ENCODE measurements at places on chromosomes 2 and 18. TPM values are rescaled to one million over a fixed set of nuclear protein-coding genes. Genes with fewer than 3 reads are reported as not detected.

DNA sequence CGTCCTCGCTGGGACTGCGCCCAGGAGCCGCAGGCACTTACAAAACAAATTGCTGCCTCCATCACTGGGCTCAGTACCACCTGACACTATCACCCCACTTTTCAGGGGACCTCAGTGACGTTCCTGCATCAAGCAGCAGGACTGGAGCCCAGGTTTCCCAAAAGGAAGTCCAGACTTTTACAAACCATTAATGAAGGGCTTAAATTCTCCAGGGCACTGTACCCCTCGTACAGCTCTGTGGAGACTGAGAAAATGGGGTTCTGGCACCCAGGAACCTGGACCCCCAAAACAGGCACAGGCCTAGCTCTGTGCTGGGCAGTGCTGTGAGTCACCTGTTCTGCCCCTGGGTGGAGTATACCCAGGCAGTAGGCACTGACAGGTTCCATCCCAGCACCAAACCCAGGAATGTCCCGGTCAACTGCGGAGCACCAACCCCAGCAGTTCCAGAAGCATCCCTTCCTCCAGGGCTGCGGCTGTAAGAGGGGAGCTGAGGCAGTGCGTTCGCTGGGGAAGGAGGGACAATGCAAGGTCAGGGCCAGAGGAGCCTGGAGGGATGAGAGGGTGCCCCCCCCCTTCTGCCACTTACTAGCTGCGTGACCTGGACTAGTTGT, 24.6 kb upstream of the NOTO start:
- H3K27ac ChIP-seq: no peak overlapping the region
- peaks cover 16% of the 10 kb centered on the region for H3K27me3 ChIP-seq
- peaks cover 16% of the 10 kb centered on the region for H3K4me1 ChIP-seq
- H3K4me3 ChIP-seq: peak overlapping the region; percentile 90

GRCh38 chr2:143192106-143192505, 62.9 kb downstream of the ARHGAP15 start:
- H3K4me3 ChIP-seq: no peak overlapping the region
- DNase-seq: no peak
- no peak overlapping the region for H3K27ac ChIP-seq
- H3K36me3 ChIP-seq: no peaks in the 10 kb centered on the region
- peaks cover 2% of the 10 kb centered on the region for H3K27me3 ChIP-seq
- H3K4me1 ChIP-seq: no peaks in the 10 kb centered on the region

GRCh38 chr2:10954856-10955818, 43.4 kb downstream of the KCNF1 start:
- peaks cover 21% of the 10 kb centered on the region for H3K4me1 ChIP-seq
- peaks cover 20% of the 10 kb centered on the region for H3K27me3 ChIP-seq
- peaks cover 8% of the 10 kb centered on the region for H3K36me3 ChIP-seq

GRCh38 chr2:62348700-62349099, 152.8 kb downstream of the B3GNT2 start:
- no peak for DNase-seq
- H3K27me3 ChIP-seq: peaks cover 9% of the 10 kb centered on the region

GRCh38 chr2:47174733-47175361, 19.7 kb upstream of the STPG4 start:
- peak overlapping the region; percentile 97 for H3K4me3 ChIP-seq
- peaks cover 51% of the 10 kb centered on the region for H3K4me1 ChIP-seq
- H3K36me3 ChIP-seq: peaks cover 59% of the 10 kb centered on the region
- peak; percentile 68 for DNase-seq
- H3K27me3 ChIP-seq: peaks cover 23% of the 10 kb centered on the region

GRCh38 chr2:215536510-215536909, 100.6 kb upstream of the FN1 start:
- peaks cover 22% of the 10 kb centered on the region for H3K36me3 ChIP-seq
- H3K4me1 ChIP-seq: peaks cover 88% of the 10 kb centered on the region
- peak overlapping the region; percentile 75 for H3K27ac ChIP-seq

DNA sequence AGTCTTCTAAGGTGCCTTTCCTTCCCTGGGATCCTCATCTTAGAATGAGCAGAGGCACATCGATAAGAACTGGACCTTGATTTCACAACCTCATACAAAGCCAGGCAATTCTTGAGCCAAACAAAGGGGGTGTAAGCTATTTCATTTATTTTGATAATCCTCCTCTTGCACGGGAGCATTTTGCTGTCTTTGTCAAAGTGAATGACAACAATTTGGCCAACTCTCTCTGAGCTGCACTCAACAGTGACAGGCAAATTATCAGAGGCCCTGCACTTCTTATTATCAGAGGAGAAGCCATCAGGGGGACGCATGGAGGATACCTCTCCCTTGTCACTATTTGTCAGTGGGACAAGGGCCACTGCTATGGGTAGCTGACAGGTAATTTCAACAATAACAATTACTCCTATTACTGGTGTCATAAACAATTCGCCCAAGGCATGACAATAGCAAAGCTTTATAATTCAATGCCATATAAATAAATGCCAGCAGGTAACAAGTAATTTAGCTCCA, 260.4 kb downstream of the MEIS1 start:
- no peak for DNase-seq
- H3K27ac ChIP-seq: no peak overlapping the region
- peaks cover 15% of the 10 kb centered on the region for H3K4me1 ChIP-seq
- no peaks in the 10 kb centered on the region for H3K27me3 ChIP-seq

- DNase-seq: no peak
- H3K27me3 ChIP-seq: peaks cover 44% of the 10 kb centered on the region
- H3K4me1 ChIP-seq: peaks cover 16% of the 10 kb centered on the region
- no peak within 1 kb of the TSS for H3K4me3 ChIP-seq
- H3K27ac ChIP-seq: no peak within 1 kb of the TSS
These were observed at the start of gene CIDEA for GRCh38 chr18:12254136-12254819. Gene CIDEA, plus strand, starts transcription at chr18:12254361. Its CDS starts 23 bp downstream, at chr18:12254384.

- no peak overlapping the region for H3K27ac ChIP-seq
- no peaks in the 10 kb centered on the region for H3K27me3 ChIP-seq
- no peak overlapping the region for H3K4me3 ChIP-seq
- no peaks in the 10 kb centered on the region for H3K4me1 ChIP-seq
- DNase-seq: no peak
These were observed 1709.1 kb upstream of the LRRTM1 start for GRCh38 chr2:82013641-82014040.

DNA sequence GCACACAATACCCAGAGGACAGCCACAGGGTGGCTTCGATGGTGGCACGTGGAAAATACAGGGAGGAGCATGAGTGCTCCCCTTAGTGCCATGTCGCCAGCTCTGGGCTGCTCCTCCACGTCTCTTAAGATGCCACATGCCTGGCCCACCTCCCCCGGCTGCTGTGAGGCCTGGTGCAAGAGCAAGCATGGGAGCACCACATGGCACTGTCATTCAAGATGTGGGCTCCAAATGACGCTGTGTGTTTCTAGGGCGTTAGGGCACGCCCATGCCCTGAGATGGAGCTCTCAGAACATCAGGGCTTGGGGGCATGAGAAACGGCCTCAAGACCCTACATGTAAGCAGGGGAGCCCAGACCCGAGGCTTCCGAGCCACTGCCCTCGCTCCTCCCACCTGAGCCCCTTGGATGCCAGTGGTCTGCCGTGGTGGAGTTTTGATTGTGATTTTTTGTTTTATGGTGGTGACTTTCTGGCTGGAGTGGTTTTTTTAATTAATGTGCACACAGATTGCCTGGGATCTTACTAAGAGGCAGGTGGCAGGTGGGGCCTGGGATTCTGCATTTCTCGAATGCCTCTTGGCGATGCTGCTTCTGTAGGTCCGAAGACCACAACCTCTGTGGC, 239.3 kb downstream of the GBX2 start:
- H3K27me3 ChIP-seq: peaks cover 1% of the 10 kb centered on the region
- peaks cover 4% of the 10 kb centered on the region for H3K36me3 ChIP-seq
- no peaks in the 10 kb centered on the region for H3K4me1 ChIP-seq
- H3K27ac ChIP-seq: no peak overlapping the region

DNA sequence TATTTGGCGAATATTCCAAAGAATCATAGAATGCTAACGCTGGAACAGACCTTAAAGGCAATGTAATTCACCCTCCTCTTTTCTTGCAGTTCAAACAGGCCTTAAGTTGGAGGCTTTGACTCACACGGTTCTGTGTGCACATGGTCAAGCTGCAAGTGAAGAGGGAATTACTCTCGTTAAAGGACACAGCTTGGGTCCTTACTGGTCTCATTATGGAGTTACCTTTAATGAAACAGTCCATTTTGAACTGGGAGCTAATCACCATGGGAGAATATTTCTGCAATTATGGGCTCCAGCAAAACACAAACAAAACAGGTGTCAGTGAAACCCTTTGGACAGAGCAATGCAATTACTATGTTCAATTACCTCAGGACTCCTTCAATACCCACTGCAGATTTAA, 135.5 kb downstream of the GAREM1 start:
- H3K27me3 ChIP-seq: no peaks in the 10 kb centered on the region
- H3K4me3 ChIP-seq: no peak overlapping the region
- H3K36me3 ChIP-seq: no peaks in the 10 kb centered on the region
- H3K4me1 ChIP-seq: no peaks in the 10 kb centered on the region

DNA sequence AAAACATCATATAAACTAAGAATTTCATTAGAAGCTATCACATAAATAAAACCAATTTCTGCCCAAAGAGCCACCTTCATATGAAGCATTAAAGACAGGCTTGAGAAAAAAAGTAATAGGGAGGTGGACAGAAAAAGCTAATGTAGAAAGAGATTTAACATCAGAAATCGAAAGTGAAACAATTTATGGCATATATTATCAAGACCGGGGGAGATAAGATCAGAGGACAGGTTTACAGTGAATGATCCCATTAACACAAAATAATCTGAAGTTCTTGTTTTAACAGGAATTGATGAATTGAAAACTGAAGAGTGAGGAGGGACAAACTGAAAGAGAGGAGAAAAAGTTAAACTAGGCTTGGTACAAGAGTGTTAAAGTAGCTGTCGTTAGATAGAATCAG, 786.3 kb upstream of the FSHR start:
- no peaks in the 10 kb centered on the region for H3K4me1 ChIP-seq
- H3K36me3 ChIP-seq: no peaks in the 10 kb centered on the region
- H3K27ac ChIP-seq: no peak overlapping the region
- peak overlapping the region; percentile 6 for H3K4me3 ChIP-seq
- no peak for DNase-seq

DNA sequence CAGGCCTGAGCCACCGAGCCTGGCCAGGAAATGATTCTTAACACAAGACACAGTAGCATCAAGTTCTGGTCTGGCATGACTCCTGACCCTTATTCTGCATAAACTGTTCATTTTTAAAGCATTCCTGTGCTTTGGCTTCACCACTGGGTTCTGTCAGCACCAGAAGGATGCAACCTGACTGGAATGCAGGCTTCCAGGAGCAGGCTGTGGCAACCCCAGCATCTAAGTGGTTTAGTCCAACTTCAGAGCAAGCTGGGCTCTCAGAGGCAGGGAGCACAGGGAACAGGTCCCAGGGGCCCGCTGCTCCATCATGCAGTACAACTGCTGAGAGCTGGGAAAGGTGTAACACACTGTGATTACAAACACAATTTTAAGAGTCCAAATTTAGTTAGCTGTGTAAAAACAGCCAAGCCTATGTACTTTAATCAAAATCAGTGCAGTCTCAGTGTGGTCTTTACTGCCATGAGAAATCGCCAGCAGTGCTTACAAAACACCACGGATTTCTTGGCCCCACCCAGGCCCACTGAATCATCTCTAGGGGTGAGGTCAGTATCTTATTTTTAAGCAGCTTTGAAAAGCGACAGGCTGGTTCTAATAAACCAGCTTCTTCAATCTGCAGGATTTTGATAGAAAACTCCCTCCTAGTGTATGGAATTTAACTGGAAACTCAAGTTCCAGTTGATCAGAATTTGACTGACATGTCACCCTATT, 44.4 kb upstream of the TMEM182 start:
- H3K27me3 ChIP-seq: no peaks in the 10 kb centered on the region
- DNase-seq: peak; percentile 49
- H3K27ac ChIP-seq: peak overlapping the region; percentile 13
- H3K4me1 ChIP-seq: peaks cover 16% of the 10 kb centered on the region

GRCh38 chr2:120430501-120430830, 84.5 kb downstream of the INHBB start:
- H3K36me3 ChIP-seq: no peaks in the 10 kb centered on the region
- H3K27ac ChIP-seq: no peak overlapping the region
- DNase-seq: no peak

DNA sequence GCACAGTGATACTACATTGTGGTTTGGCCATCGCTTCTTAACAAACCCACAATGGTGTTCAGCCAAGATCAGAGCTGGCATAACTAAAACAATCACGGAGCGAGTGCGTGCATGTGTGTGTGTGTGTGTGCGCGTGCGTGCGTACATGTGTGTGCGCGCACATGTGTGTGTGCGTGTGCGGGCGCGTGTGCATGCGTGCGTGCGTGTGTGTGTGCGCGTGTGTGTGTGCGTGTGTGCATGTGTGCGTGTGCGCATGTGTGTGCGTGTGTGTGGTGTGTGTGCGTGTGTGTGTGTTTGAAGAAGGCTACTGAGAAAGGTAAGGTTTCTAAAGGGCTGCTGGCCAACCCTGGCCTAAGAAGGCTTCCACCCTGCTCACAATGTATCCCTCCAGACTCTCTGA, 582.4 kb downstream of the CMPK2 start:
- no peak overlapping the region for H3K4me3 ChIP-seq
- no peak overlapping the region for H3K27ac ChIP-seq
- no peaks in the 10 kb centered on the region for H3K36me3 ChIP-seq
- no peaks in the 10 kb centered on the region for H3K27me3 ChIP-seq
- no peak for DNase-seq
- no peaks in the 10 kb centered on the region for H3K4me1 ChIP-seq

KIF1A gene
- total RNA-seq: not detected

TSPYL6 gene
- not detected for total RNA-seq

ALPP gene
- total RNA-seq: not detected
